ENCODE measurements at places on chromosomes 13 and 19. TPM values are rescaled to one million over a fixed set of nuclear protein-coding genes. Genes with fewer than 3 reads are reported as not detected.

GRCh38 chr19:16118489-16119033 lies 6.9 kb downstream of the RAB8A start:
- DNase-seq, result no peak

DNA sequence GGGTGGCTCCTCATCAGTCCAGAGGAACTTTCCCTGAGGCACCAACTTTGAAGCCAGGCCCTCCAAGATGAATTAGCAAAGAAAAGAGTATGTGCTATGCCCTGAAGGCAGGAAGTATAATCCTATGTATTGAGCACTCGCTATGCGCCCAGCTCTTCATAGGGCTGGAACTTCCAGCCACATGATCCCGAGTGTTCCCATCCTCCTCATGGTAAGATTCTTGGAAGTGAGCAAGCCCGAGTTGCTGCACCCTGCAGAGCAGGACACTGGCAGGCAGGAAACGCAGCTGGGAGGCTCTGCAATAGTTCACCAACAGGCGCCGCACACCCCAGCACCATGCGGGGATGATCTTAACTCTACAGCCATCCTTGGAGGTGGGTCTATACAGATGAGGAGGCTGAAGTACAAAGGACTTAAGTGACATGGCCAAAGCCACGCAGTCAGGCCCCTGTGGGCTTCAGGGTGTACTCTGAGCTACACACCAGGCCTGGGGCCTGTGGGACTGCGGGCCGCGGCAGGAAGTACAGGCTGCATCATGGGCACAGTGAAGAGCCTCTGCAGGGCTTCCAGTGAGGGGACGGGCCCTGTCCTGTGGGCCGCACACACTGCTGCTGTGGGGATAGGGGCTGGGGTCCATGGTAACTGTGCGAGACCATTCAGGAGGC lies 25.1 kb downstream of the C19orf47 start:
- DNase-seq, result no peak

GRCh38 chr13:24056616-24057137 lies 103.8 kb upstream of the SPATA13 start:
- DNase-seq, result no peak

DNA sequence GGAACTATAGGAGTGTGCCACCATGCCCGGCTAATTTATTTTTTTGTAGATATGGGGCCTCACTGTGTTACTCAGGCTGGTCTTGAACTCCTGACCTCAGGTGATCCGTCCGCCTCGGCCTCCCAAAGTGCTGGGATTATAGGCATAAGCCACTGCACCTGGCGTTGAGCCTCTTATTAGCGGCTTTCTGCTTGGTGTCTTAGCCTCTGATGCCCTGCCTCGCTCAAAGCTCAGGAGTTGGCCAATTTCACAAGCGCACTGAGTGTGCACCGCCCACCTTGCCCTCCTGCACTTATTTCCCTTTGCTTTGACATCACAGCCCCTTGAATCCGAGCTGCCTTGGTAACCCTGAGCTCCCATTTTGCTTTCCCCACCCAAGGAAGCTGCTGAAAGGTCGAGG lies 10.1 kb downstream of the YIPF2 start:
- no peak for DNase-seq

PTH2 gene
- not detected for polyA plus RNA-seq

C13orf46 gene
- 0.13 TPM for polyA plus RNA-seq

SIGLEC14 gene
- polyA plus RNA-seq, result not detected

All from A549 (cell line).